ENCODE measurements at places on chromosomes 6 and 20. TPM values are rescaled to one million over a fixed set of nuclear protein-coding genes. Genes with fewer than 3 reads are reported as not detected.

Gene ZNF334
- total RNA-seq = 8.5 TPM

Gene APMAP
- total RNA-seq = 53.4 TPM

Gene TCP11
- not detected for total RNA-seq

Gene SYNGAP1
- 9.1 TPM for total RNA-seq

Gene POM121L2
- total RNA-seq = 0.11 TPM

DNA sequence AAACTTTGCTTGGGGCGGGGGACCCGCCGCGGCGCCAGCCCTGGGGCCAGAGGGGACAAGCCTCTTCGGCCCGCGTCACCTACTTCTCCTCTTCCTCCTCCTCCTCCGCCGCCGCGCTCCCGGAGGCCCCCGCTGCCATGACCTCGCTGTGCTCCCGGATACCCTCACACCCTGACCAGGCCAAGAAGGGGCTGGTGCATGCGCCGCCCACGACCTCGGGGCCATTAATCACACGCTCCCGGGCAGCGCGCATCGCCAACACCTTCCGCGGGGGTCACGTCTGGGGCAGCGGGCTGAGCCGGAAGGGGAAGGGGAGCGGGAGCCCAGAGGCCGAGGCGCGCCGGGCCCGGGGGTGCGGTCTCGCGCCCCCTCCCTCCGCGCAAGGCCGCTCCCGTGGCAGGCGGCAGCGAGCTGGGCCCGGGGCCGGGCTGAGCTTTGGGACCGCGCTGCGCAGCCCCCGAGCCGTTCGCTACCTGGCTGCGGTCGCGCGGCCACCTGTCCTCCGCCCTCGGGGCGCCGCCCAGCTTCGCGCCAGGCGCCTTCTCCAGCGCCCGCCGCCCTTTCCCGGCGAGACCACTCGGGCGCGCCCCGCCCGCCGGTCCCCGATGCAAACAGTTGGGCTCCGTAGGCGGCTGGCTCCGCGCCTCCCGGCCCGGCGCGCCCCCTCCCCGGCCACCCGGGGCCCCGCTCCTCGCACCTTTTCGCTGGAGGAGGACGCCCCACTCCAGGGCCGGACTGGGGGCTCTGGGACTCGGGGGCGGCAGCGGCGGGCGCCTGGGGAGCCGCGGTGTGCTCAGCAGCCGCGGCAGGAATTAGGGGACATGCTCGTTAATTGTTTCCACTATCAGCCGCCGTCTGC is 575 bp upstream of the CNR1 start:
- peak; percentile 29 for DNase-seq

GRCh38 chr20:23939641-23940040 is 48.9 kb downstream of the GGTLC1 start:
- DNase-seq = no peak

GRCh38 chr20:21136015-21136732 is 10.3 kb downstream of the KIZ start:
- no peak for DNase-seq

DNA sequence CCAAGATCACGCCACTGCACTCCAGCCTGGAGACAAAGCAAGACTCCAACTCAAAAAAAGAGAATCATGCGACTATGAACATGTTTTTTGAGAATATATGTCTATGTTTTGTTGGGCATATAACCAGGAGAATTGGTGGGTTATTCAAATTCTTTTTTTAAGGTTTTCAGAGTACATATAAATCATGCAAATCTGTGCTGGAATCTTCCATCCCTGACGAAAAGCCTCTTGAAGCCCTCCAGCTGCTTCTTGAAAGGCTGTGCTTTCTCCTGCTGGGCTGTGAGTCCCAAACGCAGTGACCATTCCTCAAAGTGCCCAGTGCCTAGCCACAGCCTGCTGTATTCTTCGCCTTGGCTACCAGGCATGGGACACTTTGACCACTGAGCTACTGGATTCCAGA is 9.2 kb upstream of the RAB22A start:
- no peak for DNase-seq

DNA sequence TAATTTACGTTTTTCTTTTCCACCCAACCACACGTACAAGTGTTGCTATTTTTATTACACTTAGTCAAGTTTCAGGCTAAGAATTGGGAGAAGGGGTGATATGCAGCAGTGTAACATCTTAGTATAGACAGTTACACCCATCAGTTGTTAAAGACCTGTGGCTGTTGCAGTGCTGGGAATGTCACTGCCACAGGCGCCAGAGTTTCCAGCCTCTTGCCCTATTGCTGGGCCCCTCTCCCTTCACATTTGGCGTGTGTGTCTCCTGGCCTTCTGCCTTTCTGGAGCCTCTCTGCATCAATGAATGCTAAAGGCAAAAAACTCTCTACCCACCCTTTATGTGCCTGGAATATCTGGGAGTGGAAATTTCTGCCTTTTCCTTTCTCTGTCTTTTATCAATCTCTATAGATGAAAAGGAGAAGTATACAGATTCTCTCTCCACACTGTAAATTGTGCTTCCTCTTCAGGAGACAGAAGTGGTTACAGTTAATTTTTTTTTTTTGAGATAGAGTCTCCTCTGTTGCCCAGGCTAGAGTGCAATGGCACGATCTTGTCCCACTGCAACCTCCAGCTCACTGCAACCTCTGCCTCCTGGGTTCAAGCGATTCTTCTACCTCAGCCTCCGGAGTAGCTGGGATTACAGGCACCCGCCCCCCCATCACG is 73.0 kb downstream of the TIAM2 start:
- no peak for DNase-seq

- no peak for DNase-seq
Measured at GRCh38 chr6:168100803-168101589, 22.0 kb upstream of the FRMD1 start.

DNA sequence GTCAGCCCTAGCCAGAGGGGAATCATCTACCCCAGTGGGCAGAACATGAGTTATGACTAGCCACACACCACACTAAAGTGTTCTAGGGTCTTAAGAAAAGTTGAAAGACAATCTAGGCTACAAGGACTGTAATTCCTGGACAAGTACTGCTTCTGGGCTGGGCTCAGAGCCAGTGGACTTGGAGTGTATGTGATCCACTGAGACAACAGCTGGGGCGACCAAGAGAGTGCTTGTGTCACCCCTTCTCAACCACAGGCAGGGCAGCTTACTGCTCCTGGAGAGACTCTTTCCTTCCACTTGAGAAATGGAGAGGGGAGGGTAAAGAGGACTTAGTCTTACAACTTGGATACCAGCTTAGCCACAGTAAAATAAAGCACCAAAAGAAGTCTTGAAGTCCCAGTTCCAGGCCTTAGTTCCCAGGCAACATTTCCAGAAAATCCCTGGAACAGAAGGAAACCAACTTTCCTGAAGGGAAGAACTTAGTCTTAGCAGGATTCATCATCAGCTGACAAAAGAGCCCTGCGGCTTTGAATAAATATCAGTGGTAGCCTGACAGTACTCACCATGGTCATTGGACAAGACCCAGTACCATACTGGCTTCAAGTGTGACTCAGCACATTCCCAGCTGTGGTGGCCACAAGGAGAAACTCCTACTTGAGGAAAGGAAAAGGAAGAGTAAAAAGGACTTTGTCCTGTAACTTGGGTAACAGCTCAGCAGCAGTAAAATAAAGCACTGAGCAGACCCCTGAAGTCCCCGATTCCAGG is 355.1 kb upstream of the ADGRB3 start:
- DNase-seq = no peak

GRCh38 chr6:67606906-67607828 is 1027.9 kb upstream of the ADGRB3 start:
- no peak for DNase-seq

DNA sequence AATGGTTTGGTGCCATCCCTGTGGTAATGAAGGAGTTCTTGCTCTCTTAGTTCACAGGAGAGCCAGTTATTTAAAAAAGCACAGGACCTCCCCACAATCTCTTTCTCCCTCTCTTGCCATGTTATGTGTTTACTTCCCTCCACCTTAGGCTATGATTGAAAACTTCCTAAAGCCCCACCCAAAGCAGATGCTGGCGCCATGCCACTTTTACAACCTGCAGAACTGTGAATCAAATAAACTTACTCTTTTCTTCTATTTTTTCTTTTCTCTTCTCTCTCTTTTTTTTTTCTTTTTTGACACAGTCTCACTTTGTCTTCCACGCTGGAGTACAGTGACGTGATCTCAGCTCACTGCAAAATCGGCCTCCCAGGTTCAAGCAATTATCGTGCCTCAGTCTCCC is 508.4 kb upstream of the EPHA7 start:
- DNase-seq = peak; percentile 49

GRCh38 chr20:32823078-32823477 is 3.3 kb downstream of the MAPRE1 start:
- DNase-seq = no peak

DNA sequence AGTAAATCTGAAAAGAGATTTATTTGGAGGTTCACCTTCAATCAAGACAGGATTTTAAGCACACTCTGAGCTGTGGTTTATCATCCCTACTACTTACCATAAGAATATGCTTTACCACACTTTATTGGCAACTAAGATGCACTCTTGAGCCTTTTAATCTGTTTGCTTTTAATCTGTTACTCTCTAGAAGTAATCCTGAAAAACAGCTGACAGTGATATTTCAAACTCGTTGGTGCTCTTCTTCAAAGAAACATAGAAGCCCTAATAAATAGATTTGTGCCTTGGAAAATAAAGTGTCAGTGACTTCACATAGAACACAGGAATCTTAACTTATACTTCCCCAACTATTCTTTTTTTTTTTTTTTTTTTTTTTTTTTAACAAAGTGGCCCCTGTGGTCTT is 102.9 kb downstream of the HIVEP1 start:
- DNase-seq = no peak

GRCh38 chr20:24836661-24837299 is 112.3 kb upstream of the CST7 start:
- no peak for DNase-seq

- DNase-seq = peak; percentile 81
Measured at GRCh38 chr6:26031595-26032339, 55.5 kb upstream of the HFE start.

Measured in left colon (tissue), 2 donors.